Stimulated activated CD8-positive, alpha-beta memory T cell treated with anti-CD3 and anti-CD28 coated beads, Interleukin-4, amount 100 ng/mL, for 1 hour (primary cell): ENCODE measurements at places on chromosomes 5 and 9.

- no peak for DNase-seq
Observed at GRCh38 chr5:80076131-80077050, 41.2 kb downstream of the THBS4 start.

DNA sequence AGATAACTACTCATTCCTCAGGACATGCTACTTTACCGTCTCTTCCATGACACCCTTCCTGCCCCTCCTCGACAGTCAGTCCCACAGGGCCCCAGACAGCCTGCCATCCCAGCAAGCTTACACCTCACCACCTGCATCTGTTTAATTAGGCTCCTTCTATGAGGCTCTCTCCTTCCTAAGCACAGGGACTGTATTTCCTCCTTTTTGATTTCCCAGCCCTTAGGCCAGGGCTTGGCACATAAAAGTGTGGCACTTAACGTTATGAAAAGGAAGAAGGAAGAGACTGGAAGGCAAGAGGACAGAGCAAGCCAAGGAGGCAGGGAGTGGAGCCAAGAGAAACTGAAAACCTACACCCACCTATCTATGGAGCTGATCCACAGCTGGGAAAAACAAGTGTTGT, 146.8 kb downstream of the SIL1 start:
- no peak for DNase-seq

DNA sequence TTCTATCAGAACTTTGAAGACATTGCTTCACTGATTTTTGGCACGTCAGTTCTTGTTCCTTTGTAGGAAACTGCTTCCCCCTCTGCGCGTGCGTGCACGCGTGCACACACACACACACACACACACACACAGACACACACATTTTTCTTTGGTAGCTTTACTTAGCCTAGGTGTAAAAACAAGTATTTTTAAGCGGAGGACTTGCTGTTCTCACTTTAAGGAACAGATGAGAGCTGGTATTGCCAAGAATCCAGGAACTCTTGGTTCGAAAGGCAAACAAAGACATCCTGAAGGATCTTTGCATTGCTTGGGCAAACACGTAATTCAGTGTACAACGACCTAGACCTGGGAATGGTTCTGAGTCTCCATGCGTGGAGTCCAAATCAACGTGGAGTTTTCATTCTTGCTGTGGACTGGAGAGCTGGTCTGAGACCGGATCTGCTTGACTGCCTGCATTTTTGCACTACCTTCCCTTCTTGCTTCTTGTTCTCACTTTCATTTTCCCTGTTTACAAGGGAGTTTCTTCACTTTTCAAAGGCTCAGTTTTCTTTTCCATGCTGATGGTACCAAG, 8.2 kb downstream of the TMEM268 start:
- no peak for DNase-seq

- DNase-seq = no peak
Observed at GRCh38 chr5:132528866-132529634, 14.3 kb downstream of the IL5 start.

DNA sequence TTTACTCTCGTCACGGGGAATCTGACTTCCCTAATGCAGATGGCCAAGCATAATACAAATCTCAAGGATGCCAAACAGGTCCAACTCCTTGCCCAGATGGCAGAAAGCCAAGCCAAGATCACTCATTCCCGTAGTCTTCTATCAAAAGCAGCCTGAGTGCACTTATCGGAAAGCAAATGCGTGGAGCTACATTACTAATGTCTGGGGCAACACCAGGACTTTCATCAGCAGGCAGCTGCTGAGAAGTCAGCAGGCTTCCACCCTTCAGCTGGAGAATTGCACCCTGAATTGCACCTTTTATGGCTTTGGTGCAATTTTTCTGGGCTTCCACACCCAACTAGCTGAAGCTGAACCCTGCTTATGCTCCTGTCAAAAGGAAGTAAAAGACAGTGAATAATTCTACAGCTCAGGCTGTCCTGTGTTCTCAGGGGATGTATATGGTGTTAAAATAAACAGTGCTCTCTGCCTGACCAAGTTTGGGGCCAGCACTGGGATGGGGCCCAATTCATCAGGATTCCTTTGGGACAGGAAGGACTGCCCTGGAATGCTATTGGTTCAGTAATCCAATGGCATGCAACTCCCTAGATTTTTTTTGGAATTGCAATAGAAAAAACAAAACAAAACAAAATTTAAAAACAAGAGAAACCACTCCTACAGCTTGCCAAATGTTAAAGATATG, 92.6 kb downstream of the DPYSL3 start:
- DNase-seq = no peak

- no peak for DNase-seq
Observed at GRCh38 chr9:93119703-93119952, 14.4 kb downstream of the NINJ1 start.

DNA sequence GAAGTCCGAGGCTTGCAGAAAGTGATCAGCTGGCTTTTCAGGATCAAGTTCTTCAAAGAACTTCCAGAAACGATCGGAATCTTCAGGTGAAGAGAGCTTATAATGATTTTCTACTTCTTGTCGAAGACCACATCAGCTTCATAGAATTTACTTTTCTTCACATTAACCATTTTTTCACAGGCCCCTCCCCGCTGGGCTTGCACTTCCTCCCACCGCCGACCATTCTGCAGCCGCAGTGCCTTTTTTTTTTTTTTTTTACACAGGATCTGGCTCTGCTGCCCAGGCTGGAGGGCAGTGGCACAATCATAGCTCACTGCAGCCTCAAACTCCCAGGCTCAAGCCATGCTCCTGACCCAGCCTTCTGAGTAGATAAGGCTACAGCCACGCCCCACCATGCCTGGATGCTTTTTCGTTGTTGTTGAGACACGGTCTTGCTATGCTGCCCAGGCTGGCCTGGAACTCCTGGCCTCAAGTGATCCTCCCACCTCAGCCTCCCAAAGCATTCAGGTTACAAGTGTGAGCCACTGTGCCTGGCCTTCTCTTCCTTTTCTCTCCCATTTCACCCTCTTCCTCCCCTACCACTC, 15.3 kb upstream of the RNF130 start:
- no peak for DNase-seq

DNA sequence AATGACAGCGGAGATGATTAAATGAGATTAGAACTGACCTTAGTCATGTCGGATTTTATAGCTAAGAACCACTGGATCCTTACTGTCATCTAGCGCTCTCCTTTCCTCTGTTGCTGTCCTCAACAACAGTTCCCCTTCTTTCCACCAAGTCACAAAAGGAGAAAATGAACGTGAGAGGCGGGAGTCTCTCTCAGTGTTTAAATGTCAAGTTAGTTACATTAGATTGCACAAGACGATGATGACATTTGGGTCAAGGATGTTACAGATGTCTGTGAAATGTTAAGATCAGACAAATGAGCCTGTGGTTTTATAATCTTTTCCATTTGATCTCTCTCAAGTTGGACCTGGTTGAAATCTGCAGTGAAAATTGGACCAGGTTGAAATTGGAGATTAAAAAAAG, 53.5 kb downstream of the FBXO38 start:
- DNase-seq = no peak

- no peak for DNase-seq
Observed at GRCh38 chr5:56813302-56813701, 2.0 kb upstream of the MAP3K1 start.
